ENCODE measurements at places on chromosomes 4 and X.
A peak's percentile ranks its signal among the peaks of the same experiment; 100 is the strongest.

DNA sequence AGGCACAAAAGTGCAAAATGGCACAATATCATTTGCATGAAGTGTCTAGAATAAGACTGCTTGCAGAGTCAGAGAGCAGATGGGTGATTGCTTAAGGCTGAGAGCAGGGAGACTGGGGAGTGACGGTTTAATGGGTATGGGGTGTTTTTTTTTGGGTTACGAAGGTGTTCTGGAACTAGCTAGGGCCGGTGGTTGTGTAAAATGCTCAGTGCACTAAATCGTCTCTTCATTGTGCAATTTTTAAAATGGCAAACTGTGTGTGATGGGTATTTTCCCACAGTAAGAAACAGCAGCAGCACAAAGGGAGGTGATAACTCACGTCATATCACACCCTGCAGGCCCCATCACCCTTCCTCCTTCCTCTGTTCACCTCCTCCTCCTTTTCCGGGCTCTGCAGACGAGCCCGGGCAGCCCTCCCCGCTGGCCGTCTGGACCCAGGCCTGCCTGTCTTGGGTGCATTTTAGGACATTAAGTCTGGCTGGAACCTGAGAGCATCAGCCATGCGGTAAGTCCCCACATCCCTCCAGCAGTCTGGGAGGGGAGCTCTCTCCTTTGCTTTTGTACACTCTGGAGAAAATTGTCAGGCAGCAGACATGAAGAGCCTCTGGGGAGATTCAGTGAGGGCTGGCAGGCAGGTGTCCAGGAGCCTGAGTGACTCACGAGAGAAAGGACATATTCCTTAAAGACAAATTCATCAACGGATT, 42.7 kb downstream of the ASMT start:
- DNase-seq, result no peak

GRCh38 chr4:34138385-34138784, 2105.9 kb downstream of the ARAP2 start:
- DNase-seq, result no peak

DNA sequence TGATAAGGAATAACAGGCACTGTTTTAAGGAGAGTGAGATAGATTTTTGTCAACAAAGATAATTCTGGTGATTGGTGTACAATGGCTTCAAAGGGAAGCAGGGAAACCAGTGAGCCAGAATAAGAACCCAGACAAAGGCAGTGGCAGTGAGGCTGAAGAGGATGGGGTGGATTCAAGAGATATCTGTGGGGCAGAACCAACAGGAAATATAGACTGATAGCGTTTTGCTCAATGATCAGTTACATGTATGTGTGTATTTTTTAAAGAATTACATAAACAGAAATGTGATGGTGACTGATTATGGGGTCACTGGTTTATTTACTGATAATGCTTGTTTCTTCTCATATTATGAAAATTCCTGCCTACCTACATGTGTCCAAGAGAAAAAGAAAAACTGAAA, 66.4 kb downstream of the AMMECR1 start:
- DNase-seq, result no peak

GRCh38 chr4:107791902-107792301, 32.8 kb upstream of the SGMS2 start:
- DNase-seq, result no peak

GRCh38 chrX:46573331-46573891, at the start of gene CHST7:
Gene CHST7 (plus strand): TSS chrX:46573765. CDS start chrX:46573932, 167 bp downstream.
- peak; percentile 37 for DNase-seq

DNA sequence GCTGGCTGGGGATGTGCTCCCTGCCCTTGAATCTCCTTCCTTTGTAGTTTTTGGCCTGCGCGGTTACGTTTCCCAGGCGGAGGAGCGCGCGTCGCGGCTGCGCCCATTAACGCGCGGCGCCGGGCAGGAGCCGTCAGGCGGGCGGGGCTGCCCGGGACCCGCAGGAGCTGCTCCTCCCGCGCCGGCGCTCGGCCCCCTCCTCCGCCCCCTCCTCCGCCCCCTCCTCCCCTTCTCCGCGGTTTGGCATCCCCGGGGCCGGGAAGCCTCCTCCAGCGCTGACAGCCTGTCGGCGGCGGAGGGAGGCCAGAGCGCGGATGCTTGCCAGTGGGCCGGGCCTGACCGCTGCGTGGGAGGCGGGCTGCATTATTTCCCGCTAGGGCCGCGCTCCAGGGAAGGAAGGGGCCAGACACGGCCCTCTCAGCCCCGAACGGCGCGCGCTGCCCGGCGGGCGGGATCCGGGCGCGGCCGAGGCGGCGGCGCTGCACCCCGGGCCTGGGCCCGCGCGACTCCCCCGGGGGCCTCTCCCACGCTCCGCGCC, at the start of gene DCLK2:
Gene DCLK2, plus strand, starts transcription at position 405 of the 538 bp plus-strand sequence. CDS start 583 bp downstream, outside the sequence.
- DNase-seq, result peak; percentile 71

GRCh38 chrX:136146614-136147314, 569 bp upstream of the FHL1 start:
- DNase-seq, result no peak

DNA sequence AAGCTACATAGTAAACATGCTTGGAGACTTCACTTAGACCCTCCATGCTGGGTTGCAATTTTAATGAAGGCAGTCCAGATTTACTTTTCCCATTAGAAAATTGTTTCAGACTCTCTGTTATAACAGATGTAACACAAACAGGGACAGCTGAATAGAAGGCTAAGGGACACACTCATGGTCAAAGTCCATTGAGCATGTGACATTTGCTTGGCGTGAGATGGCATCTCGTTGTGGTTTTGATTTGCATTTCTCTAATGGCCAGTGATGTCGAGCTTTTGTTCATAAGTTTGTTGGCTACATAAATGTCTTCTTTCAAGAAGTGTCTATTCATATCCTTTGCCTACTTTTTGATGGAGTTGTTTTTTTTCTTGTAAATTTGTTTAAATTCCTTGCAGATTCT, 358.2 kb upstream of the CLNK start:
- no peak for DNase-seq

GRCh38 chrX:119734897-119735339, 23.5 kb upstream of the SOWAHD start:
- peak; percentile 31 for DNase-seq

DNA sequence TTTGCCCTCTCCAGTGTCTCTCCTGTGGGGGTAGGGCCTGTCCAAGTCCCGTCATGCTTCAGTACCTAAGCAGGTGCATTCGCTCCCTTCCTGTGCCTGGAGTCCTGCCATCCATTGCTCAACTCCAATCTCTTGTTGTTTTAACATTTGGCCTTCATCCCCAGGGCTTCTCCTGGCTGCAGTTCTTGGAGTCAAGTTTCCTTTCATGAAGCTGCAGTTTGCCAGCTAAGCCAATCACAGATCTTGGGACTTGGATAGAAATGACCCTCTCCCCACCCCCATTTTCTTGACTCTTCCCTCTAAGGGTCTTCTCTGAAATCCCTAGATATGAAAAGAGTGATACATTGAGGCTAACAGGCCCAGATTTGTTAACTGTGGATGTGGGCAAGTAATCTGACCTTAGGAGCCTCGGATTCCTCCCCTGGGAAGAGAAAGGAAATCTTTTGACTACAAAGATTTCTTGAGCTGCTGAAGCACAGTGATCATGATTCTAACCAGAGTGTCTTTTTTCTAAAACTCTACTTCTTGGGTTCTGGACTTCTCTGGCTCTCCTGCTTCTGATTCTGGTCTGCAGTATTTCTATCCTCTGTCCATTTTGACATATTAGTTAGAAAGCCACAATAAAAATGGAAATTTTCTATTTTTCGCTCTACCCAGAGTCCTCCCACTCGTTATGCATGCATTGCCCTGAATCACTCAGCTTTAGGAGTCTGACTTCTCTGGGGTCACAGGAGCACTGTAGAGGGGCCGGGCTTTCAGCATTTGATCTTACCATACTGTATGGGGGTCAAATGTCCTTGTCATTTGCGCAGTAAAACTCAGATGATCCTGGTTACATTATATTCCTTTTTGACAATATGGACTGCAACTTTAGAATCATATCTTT, 61.0 kb downstream of the CHRNA9 start:
- DNase-seq, result no peak

DNA sequence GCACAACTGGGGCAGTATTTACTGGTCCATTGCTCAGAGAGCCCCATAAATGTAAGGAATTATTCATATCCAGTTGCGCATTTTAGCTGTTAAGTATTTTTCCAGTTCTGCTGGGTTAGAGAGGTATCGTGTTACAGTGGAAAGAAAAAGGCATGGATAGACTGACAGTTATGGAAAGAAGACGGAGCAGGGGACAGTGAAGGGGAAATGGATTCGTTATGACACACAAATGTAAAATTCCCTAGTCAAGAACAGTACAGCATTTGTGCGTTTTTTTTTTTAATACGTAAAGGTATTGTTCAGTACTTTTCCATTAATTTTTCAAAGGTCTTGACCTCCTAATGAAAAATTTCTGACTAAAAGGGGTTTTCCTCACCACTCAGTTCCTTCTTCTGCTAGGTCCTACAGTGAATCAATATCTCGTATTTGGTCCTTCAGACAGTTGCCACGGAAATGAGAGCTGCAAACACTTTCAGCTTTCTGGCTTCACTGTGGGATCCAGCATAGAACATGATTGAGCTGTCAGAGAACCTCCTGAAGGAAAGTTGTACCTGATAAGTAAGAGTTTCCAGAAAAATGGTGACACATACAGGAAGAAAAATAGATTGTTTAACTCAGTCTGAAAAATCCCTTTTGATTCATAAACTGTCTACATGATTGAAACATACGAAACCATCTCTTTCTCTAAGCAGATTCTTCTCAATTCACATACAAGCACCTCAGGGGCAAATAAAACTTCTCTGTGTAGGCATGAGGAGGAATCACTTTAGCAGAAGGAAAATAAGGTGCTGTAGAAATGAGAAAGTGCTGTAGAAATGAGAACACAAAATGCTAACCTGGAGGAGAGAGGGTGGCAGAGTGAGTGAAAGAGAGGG, 21.8 kb upstream of the BBS12 start:
- no peak for DNase-seq

DNA sequence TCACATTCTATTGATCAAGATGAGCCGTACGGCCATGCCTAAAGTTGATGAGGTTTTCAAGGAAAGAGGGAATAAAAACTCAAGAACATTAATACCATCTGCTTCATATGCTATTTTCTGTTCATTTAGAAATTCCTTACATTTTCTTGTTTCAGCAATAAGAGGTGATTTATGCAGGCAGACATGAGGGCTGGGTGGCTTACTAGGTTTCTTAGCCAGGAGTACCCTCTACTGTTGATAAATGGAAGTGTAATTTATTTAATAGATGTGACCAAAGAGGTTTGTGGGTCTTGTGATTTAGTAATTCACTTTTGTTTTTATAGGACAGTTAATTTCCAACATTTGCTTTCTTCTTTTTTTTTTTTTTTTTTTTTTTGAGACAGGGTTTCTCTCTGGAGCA, 6.4 kb upstream of the SMIM9 start:
- DNase-seq, result peak; percentile 1

DNA sequence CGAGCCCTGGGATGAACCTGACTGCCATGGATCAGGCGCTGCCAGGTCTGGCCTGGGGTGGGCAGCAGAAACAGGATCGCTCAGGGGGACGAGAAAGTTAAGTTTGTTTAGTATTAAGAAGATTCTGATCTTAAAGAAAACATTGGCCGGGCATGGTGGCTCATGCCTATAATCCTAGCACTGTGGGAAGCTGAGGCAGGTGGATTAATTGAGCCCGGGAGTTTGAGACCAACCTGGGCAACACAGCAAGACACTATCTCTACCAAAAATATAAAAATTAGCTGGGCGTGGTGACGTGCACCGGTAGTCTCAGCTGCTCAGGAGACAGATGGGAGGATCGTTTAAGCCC, 696 bp upstream of the FLNA start:
- DNase-seq, result no peak

GRCh38 chr4:158384414-158384813, 137.3 kb upstream of the RXFP1 start:
- no peak for DNase-seq

- no peak for DNase-seq
These were observed 20.5 kb downstream of the NUDT9 start for GRCh38 chr4:87442889-87443288.

GRCh38 chr4:69754926-69755580, 5.4 kb downstream of the SULT1B1 start:
- DNase-seq, result no peak

DNA sequence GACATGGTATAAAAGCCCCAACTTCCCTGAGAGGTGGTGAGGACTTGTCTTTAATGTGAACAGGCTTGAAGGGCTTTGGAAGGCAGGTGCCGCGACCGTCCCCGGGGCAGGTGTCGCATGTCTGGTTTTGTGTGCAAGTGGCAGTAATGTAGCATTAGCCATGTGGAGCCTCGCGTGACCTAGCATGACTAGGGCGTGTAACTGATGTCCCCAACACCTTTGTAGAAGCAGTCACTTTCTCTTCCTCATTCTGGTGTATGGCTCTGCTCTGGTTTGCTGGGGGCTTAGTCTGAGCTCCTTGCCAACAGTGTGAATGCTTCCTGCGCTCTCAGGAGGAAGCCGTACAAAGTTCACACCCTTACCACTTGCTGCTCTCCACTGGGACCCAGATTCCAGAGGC, 145.7 kb downstream of the AMMECR1 start:
- DNase-seq, result no peak

GRCh38 chrX:102727761-102728160, 7.2 kb downstream of the GPRASP3 start:
- no peak for DNase-seq

- no peak for DNase-seq
These were observed 5.5 kb upstream of the NR3C2 start for GRCh38 chr4:148447681-148448080.

DNA sequence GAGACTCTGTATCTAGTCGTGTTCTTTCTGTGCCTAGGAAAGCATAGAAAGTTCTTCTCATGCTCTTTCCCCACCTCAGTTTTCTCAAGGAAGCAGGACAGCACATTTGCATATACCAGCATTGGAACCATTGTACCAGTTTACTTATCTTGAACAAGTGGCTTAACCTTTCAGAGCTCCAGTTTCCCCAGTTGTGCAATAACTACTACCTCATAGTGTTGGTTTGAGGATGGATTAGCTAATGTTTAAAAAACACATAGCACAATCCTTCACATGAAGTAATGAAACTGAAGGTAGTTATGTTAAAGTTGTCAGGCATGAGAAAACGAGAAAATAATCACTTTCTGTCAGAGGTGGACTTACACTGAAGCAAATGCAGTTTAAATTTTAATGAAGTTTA, 92.2 kb upstream of the H2AZ1 start:
- no peak for DNase-seq

GRCh38 chr4:793941-794621, 31.8 kb downstream of the CPLX1 start:
- DNase-seq, result no peak

DNA sequence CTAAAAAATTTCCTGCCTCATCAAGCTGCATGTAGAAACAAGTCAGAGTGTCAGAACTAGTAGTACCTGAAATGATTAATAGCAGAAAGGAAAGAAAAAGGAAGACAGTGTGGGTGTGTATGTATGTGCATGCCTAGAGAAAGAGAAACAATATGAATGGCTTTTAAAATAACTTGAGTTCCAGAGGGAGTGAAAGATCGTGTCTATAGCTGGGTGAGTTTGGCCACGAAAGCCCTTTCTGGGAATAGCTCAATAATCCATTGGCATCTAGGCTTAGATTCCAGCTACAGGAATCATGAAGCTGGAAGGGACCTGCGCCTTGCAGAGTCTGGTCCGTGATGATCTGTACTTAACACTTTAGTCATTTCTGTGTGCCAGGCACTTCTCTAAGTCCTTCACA, 195.6 kb downstream of the RAPGEF2 start:
- DNase-seq, result no peak

GRCh38 chr4:186684220-186684619, 39.4 kb downstream of the FAT1 start:
- no peak for DNase-seq

Data from hippocampal formation (tissue), 2 donors.